ENCODE measurements at places on chromosomes 4 and X.

- DNase-seq: no peak
Observed at GRCh38 chrX:54922547-54922946, 1.9 kb downstream of the TRO start.

GRCh38 chrX:41245641-41246040 lies 88.3 kb upstream of the DDX3X start:
- no peak for DNase-seq

- DNase-seq: no peak
Observed at GRCh38 chr4:24791043-24791442, 4.3 kb upstream of the SOD3 start.

GRCh38 chr4:98833384-98833783 lies 95.5 kb downstream of the EIF4E start:
- no peak for DNase-seq
